ENCODE measurements at places on chromosomes 3 and 15. TPM values are rescaled to one million over a fixed set of nuclear protein-coding genes. Genes with fewer than 3 reads are reported as not detected.
A peak's percentile ranks its signal among the peaks of the same experiment; 100 is the strongest.

DNA sequence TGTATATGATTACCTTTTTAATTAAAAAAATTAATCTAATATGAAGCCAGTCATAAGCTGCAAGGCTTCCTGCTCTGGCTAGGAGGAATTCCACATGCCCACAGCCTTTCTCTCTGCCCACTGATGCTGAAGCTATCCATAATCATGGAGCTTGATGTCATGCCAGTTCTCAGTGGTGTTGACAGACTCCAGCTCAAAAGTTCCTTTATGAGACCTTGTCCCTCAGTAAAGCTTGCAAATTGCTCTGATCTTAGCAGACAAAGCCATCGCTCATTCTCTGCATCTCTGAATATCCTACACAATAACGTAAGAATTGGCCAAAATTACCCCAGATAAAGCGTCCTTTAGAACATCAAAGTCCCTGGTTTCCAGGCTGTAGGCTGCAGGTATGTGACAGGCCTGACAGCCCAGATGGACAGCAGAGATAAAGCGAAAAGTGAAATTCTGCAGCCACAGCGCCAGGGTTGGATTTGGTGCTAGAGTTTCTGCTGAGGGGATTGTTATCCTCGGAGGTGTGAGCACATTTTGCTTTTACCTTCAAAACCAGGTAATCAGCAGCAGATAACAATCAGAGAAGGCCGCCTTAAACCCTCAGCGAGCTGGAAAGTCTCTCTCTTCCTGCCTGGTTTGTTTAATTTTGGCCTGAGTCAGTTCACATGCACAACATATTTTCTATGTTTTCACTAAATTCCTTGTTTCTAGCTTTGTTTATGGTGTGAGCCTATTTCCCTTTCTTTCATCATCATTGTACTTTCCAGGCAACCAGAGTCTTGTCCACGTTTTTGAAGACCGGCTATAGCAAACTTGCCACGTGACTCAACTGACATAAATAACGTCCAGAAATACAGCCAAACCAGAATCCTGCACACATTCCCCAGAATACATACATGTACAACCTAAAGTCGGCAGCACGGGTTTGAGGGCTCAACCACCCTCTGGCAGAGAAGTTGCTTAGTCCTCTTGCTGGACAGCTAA lies 36.6 kb upstream of the ALDH1A3 start:
- DNase-seq, result peak; percentile 93

GRCh38 chr15:66595931-66596545 lies 30.2 kb upstream of the LCTL start:
- DNase-seq, result no peak

- no peak for DNase-seq
Observed at GRCh38 chr3:37139567-37140052, 34.8 kb downstream of the LRRFIP2 start.

DNA sequence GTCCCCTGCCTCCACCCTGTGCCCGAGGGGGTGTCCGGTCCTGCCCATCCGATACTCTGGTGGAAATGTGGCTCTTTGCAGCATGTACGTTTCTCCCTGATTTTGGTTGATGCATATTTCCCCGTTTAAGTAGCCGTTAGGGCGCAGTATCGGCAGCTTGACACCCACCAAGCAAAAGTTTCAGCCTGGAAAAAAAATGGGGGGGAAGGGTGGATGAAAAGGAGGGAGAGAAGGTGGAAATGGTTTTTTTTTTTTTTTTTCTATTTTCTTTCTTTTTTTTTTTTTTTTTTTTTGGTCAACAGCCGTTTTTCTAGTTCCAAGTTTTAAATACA lies 1.3 kb downstream of the RAP2B start:
- peak; percentile 51 for DNase-seq

Gene CYP8B1
- total RNA-seq, result not detected

DNA sequence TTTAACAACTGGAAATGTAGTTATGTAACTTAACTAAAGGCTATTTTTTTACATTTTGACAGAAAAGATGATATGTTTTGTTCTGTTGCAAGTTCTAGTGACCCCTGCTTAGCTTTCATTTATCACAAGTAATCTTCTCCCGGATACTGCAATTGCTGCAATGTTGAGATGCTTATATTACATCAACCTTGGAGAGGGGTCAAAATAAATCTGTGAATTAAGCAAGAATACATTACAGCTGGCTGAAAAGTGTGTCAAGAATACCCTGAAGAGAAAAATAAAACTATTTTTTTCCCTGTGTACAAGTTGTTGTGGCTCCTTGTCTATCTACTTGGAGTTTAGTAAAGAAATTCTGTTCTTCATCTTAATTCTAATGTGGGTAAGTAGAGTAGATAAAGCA lies 232.1 kb upstream of the GOLIM4 start:
- no peak for DNase-seq

GRCh38 chr15:77851691-77852090 lies 219.0 kb upstream of the LINGO1 start:
- DNase-seq, result no peak

DNA sequence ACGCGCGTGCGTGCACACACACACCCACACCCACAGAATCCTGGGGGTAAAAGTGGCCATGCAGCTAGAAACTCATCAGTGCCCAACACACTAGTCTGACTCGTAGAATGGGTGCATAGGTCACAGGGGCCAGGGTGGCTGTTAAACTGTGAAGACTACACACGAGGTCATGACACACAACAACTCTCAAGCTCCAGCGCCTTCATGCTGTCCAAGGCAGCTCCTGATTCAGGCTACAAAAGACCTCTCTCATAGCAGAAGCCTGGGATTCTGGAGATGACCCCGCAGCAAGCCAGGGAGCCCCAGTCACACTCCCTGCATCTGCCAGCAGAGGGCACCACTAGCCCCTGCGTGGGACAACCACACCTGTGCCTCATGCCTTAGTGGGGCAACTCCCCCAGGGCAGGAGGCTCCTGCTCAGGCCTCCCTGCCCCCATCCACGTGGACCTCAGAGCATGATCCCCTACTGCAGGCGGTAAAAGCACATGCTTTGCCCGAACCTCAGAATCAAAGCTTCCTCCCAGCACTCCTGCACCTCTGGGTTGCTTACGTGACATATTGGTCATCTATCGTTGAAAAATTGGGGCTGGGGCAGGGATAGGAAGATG lies 93.1 kb downstream of the LRIG1 start:
- peak; percentile 60 for DNase-seq

Gene TIGIT
- 0.18 TPM for total RNA-seq

- DNase-seq, result peak; percentile 37
Observed at GRCh38 chr3:15042936-15043335, 22.2 kb downstream of the MRPS25 start.

Gene CPLX3
- total RNA-seq, result not detected

DNA sequence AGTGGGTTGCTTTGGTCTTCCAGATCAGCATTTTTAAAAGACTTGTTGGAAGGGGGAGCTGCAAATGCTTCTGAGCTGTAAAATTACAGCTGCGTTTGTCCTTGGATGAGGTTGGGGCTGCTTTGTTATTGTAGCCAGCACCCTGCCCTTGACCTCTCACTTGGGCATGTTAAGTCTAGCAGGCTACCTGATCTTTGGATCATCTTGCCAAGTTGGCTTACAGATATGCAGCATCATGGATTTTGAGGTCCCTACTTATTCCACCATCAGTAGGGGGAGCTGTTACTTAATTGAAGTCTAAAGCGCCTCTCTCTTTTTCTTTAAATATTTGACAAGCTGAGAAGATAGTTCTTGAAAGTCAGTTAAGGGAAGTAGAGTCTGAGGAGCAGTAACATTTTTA lies 793.0 kb downstream of the MCTP2 start:
- peak; percentile 14 for DNase-seq

Gene CNTN3
- total RNA-seq, result 0.74 TPM

DNA sequence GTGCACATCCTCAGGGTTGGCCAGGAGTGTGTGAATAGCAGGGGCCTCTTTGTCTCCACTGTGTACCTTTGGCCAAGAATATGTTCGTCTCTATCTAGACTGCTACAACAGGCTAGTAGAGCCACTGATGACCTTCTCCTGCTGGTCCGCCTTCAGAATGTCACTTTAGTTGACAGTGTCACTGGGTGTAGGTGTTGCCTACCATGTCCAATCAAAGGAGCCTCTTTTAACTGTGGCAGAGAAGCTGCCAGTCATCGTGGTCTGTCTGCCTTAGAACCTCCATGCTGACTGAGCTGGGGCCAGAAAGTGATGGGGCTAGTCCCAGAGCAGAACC lies 40.1 kb downstream of the OXSR1 start:
- DNase-seq, result no peak

DNA sequence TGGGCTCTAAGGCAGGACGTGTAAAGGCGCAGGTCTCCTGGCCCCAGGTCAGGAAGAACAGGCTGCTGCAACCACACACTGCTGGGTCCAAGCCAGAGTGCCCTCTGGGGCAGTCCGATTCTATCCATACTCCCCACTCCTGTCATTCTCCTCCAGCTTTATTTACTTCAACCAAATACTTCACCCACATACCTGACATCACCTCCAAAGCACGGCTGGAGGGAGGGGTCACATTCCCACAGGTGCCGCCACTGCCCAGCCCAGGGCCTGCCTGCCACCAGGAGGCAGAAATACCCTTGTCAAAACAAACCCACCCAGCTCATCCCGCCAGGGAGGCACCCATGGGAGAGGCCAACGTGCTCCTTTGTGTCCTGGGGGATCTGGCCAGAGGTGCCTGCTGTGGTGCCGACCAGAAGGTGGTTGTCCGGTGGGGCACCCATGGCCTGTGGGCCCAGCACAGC lies 100.4 kb downstream of the DAPK2 start:
- no peak for DNase-seq

Gene ZNF860
- 1.2 TPM for total RNA-seq

DNA sequence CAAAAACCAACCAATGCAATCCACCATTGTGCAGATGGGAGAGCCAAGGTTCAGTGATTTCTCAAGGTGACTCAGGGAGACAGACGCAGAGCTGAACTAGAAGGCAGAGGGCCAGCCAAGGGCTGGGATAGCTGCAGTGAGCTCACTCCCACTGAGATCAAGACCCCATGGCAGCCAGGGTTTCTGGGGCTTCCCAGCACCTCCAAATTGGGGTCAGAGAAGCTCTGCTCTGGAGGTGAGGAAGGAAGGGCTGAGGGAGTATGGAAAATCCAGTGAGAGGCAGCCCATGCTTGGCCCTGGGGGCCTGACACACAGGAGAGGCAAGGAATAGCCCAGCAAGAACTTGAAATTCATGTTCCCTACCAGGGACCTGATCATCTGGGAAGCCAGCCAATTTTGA lies 61.0 kb downstream of the ISG20 start:
- no peak for DNase-seq

DNA sequence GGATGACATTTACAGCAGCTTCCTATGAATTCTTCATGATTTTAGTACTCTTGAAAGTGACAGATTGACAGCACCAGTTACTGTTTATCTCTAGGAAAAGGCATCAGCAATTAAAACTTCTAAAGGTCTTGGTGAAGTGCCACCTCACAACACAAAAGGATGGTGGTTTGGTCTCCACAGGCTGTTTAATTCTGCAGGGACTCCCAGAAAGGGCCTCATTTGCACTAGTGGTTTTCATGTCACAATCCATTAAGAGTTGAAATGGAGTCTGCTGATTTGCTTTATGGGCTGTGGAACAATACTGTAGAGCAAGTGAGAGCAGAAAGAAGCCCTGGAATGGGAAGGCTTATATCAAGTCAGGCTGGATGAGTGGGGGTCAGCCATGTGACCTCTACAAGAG lies 225.3 kb upstream of the KCNMB2 start:
- DNase-seq, result no peak

DNA sequence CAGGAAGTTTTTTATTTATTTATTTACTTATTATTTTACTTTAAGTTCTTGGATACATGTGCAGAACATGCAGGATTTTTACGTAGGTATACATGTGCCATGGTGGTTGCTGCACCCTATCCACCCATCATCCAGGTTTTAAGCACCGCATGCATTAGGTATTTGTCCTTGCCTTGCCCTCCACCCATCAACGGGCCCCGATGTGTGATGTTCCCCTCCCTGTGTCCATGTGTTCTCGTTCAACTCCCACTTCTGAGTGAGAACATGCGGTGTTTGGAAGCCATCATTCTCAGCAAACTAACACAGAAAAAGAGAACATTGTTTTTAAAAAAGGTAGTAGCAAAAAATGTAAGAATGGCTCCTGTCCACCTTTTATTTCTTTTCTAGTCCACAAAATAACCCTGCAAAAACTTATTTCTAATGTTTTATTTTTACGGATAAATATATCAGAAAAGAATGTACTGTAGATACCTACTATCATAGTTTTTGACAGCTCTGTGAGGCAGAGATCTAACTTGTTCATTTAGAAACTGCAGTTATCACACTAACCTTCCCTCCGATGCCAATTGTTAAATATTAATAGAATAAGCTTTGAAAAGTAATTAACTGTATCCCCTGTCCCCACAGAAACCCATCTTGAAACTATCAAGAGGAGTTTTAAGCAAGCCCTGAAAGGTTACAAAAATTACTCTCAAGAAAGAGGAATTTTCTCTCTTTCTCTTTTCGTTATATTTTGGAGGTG lies 189.2 kb downstream of the LPP start:
- DNase-seq, result no peak

- no peak for DNase-seq
Observed at GRCh38 chr3:27521872-27522265, 37.7 kb upstream of the SLC4A7 start.

DNA sequence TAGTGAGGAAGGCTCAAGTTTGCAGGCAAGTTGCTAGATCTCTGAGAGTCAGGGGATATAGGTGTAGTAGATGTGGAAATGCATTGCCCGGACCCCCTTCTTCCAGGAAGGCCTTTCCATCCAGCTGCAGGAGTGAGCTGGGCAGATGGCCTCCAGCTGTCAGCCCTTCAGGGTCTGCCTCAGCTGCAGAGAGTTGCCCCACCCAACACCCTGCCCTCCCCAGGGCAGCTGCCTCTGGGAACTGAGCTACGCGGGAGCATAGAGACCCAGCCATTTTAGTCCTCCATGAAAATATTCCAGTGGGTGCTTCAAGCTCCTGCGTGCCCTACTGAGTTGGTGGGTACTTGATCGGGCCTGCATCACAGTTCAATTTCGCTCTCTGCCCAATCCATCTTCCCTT lies 29.6 kb downstream of the SPG21 start:
- DNase-seq, result no peak

Gene SNRPN
- total RNA-seq, result 49.3 TPM

GRCh38 chr15:51180011-51180410 lies 85.3 kb upstream of the TNFAIP8L3 start:
- no peak for DNase-seq

- no peak for DNase-seq
Observed at GRCh38 chr3:45381168-45381852, 7.1 kb upstream of the LARS2 start.

DNA sequence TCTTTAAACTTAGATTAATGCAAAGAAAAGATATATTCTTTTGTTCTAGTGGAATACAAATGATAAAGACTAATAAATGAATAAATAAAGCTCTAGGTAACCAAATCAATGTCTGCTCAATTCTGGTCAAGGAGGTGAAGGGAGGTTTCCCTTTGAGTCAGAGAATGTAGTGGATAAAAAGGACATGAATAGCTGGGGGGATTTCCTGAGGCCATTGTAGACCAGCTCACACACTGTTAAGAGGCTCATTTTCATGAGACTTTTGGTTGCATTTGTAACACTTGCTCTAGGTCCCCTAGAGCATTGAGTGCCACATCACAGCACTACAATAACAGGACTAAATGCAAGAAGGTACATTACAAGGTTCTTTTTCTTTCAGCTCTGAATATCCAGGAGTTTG lies 170.7 kb downstream of the TIGIT start:
- DNase-seq, result no peak

- DNase-seq, result peak; percentile 33
Observed at GRCh38 chr3:129315223-129315997, 36.7 kb downstream of the HMCES start.

Data from fibroblast of the aortic adventitia (primary cell).